Hematopoietic multipotent progenitor cell treated with erythropoietin and hydrocortisone succinate and interleukin-3 and kit ligand, for 8 days (in vitro differentiated cells): ENCODE measurements at places on chromosomes 6 and 20.

DNA sequence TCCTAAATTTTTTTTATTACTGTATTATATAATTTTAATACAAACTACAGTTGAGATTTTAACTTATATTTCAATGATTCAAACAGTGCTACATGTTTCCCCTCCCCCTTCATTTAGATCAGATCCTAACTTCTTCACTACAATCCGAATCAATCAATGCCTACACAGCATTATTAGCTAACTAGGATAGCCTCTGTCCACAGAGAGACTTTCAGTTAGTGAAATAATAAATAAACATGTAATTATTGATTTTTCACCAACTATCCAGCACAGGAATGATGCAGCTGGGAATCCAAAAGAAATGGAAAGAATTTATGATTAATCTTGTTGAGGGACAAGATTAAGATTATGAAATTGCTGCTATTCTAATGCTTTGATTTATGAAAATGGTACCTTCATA lies 163.7 kb downstream of the PHF3 start:
- no peak for DNase-seq

DNA sequence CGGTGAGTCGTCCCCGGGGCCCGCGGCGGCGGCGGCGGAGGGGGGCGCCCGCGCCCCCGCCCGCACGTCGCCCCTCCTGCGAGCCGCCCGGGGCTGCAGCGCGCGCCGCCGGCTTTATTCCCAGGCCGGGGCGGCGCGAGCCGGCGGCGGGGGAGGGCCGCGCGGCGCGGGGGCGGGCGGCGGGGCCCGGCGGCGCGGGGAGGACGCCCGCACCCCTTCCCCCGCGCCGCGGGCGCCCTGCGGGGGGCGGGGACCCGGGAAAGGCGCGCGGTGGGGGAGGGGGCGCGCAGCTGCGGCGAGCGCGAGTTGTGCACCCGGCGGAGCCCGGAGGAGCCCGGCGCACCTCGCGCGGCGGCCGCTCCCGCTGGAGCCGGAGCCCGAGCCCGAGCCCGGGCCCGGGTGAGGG lies 646 bp downstream of the HMGA1 start:
- DNase-seq: no peak

DNA sequence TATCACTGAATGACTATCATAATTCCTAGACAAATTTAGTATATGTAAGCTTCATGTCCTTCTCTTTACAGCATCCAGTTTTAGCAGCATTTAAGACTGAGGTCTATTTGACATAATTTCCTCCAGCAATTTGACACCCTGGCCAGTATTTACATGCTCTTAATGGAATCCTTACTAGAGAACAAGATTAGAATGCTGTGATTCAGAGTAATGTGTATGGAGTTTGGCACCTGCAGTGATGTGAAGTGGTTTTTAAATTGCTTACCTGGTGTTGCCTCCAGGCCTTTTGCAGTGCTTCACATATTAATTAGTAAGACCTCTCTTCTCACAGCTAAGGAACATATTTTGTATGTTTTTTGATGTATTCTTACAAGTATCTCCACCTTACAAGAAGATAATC lies 9.8 kb downstream of the NKX2-4 start:
- no peak for DNase-seq

DNA sequence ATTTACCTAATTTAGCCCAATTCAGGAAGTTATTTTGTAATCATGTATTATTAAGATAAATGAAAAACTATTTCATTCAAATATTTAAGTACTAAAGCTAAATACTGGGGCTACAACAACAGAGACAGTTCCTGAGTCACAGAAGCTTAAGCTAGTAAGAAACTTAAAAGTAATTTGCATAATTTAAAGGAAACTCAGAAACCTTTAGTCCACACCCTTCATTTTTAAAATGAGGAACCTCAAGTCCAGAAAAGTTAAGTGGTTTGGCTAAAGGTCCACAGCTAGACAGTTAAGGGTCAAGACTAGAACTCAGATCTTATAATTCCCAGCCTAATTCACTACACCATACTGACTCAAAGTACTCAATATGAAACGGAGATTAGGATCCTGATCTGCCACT lies 7.2 kb downstream of the LMBRD1 start:
- DNase-seq: no peak

GRCh38 chr6:149211046-149211571 lies 106.4 kb upstream of the TAB2 start:
- no peak for DNase-seq

- no peak for DNase-seq
These were observed 1.9 kb upstream of the SLC24A3 start for GRCh38 chr20:19210391-19211155.

DNA sequence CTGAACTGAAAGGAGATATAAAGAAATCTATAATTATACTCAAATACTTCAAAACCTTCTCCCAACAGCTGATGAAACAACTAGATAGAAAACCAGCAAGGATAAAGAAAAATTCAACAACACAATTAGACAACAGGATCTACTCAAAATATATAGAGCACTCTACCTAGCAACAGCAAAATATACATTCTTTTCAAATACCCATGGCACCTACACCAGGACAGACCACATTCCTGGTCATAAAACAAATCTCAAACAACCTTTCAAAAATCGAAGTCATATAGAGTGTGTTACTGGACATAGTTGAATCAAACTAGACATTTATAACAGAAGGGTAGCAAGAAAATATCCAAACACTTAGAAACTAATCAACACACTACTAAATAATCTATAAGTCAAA lies 43.2 kb downstream of the RNF24 start:
- no peak for DNase-seq
